Adrenal gland (tissue), 19 donors: ENCODE measurements at places on chromosomes 2 and 18. TPM values are rescaled to one million over a fixed set of nuclear protein-coding genes. Genes with fewer than 3 reads are reported as not detected.

- no peak overlapping the region for H3K4me3 ChIP-seq
- DNase-seq: peak; percentile 20
- H3K36me3 ChIP-seq: no peaks in the 10 kb centered on the region
- peaks cover 3% of the 10 kb centered on the region for H3K4me1 ChIP-seq
Measured at GRCh38 chr2:206915121-206915520, 24.2 kb upstream of the CPO start.

DNA sequence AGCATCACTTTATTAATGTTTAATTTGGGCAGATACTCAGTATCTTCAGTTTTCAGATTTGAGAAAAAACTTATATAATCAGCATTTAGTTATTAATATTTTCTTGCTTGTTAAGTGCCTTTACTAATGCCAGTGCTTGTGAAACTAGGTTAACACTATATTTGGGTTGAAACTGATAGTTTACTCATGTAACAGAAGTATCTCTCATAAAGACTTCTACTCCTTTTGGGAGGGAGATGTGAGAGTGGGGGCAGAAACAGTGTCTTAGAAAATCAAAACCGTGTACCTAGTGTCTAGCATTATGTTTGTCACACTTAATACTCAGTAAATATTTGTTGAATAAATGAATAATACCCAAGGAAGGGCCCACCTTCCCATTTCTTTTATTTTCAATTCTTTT lies 129.5 kb downstream of the MSTN start:
- DNase-seq: no peak
- H3K27me3 ChIP-seq: no peaks in the 10 kb centered on the region
- no peaks in the 10 kb centered on the region for H3K4me1 ChIP-seq
- H3K4me3 ChIP-seq: no peak overlapping the region
- H3K36me3 ChIP-seq: no peaks in the 10 kb centered on the region
- H3K27ac ChIP-seq: no peak overlapping the region

DNA sequence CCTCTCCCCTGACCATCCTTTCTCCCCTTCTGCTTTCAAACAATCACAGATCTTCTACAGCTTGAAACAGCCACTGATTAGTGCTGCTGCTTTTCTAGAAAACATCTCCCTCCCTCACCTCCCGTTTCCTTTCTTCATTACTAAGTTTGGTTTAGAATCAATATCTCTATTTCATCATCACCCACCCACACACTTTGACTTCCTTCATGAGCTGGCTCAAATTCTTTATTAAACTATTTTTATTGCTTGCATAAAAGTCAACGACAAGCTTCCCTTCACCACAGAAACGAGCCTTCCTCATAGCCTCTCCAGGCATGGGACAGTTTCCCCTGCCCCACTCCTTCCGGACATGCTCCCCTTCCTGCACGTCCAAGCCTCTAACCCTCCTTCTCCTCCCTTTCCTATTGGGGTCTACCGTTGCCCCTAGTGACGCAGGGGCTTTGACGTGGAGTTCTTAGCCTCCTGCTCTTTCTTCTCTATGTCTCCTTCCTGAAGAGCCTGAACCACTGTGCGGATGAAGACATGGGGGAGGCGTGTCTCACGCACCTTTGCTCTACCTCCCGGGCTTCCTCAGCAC lies 172.0 kb downstream of the AFF3 start:
- H3K27me3 ChIP-seq: no peaks in the 10 kb centered on the region
- H3K4me3 ChIP-seq: no peak overlapping the region
- no peak overlapping the region for H3K27ac ChIP-seq
- no peaks in the 10 kb centered on the region for H3K36me3 ChIP-seq
- no peaks in the 10 kb centered on the region for H3K4me1 ChIP-seq

DNA sequence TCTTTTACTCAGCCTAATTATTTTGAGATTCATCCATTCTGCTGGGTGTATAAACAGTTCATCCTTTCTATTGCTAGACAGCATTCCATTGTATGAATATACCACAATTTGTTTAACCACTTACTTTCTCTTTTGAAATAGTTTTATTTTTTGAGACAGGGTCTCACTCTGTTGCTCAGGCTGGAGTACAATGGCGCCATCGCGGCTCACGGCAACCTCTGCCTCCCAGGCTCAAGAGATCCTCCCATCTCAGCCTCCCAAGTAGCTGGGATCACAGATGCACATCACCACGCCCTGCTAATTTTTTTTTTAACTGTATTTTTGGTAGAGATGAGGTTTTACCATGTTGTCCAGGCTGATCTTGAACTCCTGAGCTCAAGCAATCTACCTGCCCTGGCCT lies 54.5 kb downstream of the USP37 start:
- H3K4me1 ChIP-seq: no peaks in the 10 kb centered on the region
- no peaks in the 10 kb centered on the region for H3K36me3 ChIP-seq
- H3K4me3 ChIP-seq: no peak overlapping the region
- DNase-seq: no peak
- H3K27me3 ChIP-seq: no peaks in the 10 kb centered on the region

GRCh38 chr18:76712511-76713140 lies 109.7 kb upstream of the ZNF236 start:
- H3K27ac ChIP-seq: no peak overlapping the region
- H3K27me3 ChIP-seq: no peaks in the 10 kb centered on the region
- H3K4me3 ChIP-seq: no peak overlapping the region
- H3K4me1 ChIP-seq: no peaks in the 10 kb centered on the region
- H3K36me3 ChIP-seq: no peaks in the 10 kb centered on the region

DNA sequence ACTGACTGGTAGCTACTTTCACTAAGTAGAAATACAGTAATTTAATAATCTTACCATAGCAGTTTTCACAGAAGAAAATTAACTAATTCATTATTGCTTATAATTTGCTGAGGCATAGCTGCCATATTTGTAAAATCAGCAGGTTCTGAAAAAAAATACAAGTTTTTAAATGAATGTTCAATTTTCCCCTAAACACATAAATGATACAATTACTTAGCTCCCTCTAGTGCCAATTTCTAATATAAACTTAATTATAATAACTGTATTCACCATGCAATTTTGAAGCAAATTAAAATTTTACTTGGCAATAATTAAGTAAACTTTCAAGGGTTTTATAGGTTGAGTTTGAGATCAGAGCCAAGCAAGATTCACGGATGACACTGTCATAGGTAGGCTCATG lies 1321.6 kb upstream of the ACVR2A start:
- H3K4me3 ChIP-seq: no peak overlapping the region
- no peaks in the 10 kb centered on the region for H3K4me1 ChIP-seq
- H3K36me3 ChIP-seq: no peaks in the 10 kb centered on the region
- no peaks in the 10 kb centered on the region for H3K27me3 ChIP-seq
- DNase-seq: no peak
- H3K27ac ChIP-seq: no peak overlapping the region

KCNE4 gene
- total RNA-seq: 3.4 TPM

DNA sequence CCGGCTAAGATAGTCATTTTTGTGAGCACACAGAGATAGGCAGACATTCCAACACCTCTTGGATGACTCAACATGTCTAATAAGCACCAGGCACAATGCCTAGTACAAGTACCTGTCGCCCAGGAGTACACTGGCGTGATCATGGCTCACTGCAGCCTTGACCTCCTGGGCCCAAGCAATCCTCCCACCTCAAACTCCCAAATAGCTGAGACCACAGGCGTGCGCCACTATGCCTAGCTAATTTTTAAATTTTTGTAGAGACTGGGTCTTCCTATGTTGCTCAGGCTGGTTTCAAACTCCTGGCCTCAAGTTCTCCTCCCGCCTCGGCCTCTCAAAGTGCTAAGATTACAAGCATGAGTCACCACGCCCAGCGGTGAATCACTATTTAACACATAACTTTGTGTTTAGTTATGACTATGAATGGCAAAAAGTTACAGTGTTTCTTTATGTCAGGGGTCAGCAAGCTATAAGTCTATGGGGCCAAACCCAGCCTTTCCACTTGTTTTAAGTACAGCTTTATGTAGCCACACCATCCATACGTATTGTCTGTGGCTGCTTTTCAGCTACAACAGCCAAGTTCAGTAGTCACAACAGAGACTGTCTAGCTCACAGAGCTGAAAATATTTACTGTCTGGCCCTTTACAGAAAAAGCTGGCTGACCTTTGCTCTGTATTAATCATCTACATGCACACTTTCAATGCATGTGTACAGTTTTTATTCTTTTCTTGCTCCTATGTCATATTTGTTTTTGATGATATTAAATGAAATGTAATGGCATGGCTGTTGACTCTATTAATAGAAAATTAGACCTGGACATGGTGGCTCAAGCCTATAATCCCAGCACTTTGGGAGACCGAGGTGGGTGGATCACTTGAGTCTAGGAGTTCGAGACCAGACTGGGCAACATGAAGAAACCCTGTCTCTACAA lies 18.7 kb downstream of the ORC2 start:
- no peaks in the 10 kb centered on the region for H3K27me3 ChIP-seq
- H3K36me3 ChIP-seq: peaks cover 61% of the 10 kb centered on the region
- H3K27ac ChIP-seq: peak overlapping the region; percentile 36
- H3K4me1 ChIP-seq: no peaks in the 10 kb centered on the region
- H3K4me3 ChIP-seq: no peak overlapping the region

DNA sequence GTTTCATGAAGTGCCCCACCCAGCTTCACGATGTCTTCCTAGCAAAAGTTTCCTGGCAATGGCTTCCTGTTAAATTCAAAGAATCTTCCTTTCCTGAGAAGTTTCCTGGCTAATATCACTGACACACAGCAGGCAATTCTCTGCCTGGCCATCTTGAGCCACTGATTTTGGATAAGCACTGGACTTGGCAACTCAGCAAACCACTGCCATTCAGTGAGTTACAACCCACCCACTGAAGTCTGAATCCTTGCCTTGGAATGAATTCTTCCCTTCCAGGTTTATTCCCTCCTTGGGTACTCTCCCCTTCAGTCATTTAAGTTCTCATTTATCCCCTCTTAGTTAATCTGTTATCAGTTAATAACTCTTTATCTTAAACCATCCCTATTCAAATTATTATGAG lies 426.0 kb downstream of the MBD2 start:
- H3K4me1 ChIP-seq: no peaks in the 10 kb centered on the region
- H3K27ac ChIP-seq: no peak overlapping the region
- no peaks in the 10 kb centered on the region for H3K27me3 ChIP-seq
- H3K4me3 ChIP-seq: no peak overlapping the region
